ENCODE measurements at places on chromosomes 2 and 18. TPM values are rescaled to one million over a fixed set of nuclear protein-coding genes. Genes with fewer than 3 reads are reported as not detected.

ASTL gene
- not detected for total RNA-seq

ELOA2 gene
- total RNA-seq = not detected

INO80C gene
- total RNA-seq = 26.7 TPM

TMEM37 gene
- not detected for total RNA-seq

TDRD15 gene
- not detected for total RNA-seq

IAH1 gene
- total RNA-seq = 66.0 TPM

STK16 gene
- total RNA-seq = 25.1 TPM

KRTCAP3 gene
- total RNA-seq = 3.8 TPM

SOWAHC gene
- total RNA-seq = 0.32 TPM

TRIM43 gene
- 0.59 TPM for total RNA-seq

Measured in T-helper 2 cell treated with Interferon-gamma antibody and Interleukin-4, amounts not matched to agents 100 ng/mL and 5 ng/mL, for 36 hours (primary cell).